ENCODE measurements at places on chromosomes 4 and X. TPM values are rescaled to one million over a fixed set of nuclear protein-coding genes. Genes with fewer than 3 reads are reported as not detected.

- H3K36me3 ChIP-seq: no peaks in the 10 kb centered on the region
- H3K4me3 ChIP-seq: no peak overlapping the region
- no peak overlapping the region for H3K27ac ChIP-seq
- DNase-seq: no peak
Observed at GRCh38 chrX:100645106-100645505, 1.1 kb downstream of the SRPX2 start.

DNA sequence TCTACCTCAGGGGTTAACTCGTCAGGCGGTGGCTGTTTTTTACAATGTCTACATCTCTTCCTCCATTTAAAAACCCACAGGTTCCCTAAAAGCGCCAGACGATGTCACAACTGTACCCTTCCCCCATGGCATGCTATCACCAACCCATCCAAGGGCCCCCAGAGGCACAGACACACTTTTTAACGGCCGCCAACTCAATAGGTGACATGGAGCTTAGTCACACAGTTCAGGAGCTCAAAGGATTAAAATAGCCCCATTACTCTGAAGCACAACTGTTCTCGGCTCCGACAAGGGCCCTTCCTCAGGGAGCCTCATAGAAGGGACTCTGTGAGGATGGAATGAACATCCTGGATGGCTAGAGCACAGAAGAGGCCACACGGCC lies 12.4 kb downstream of the SH3KBP1 start:
- no peaks in the 10 kb centered on the region for H3K4me1 ChIP-seq
- no peak overlapping the region for H3K4me3 ChIP-seq
- no peaks in the 10 kb centered on the region for H3K27me3 ChIP-seq
- no peak overlapping the region for H3K27ac ChIP-seq

Gene EDA
- 2.1 TPM for total RNA-seq

DNA sequence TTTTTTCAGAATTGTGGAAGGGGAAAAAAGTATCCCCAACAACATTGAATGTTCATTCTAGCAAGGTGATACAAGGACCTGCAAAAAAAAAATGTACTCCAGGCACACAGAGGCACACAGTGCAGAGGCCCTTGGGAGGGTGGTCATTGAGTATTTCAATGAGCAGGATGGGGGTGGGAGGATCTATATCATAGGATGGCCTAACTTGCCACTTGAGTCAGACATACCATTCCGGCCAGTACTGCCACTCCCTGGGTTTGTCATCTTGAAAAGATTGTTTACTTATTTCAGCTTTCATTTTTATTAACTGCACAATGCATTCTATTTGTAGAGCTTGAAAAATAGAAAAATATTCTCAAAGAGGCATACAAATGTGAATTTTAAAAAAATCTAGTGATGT lies 18.7 kb downstream of the ZNF595 start:
- H3K27me3 ChIP-seq: no peaks in the 10 kb centered on the region
- no peaks in the 10 kb centered on the region for H3K36me3 ChIP-seq
- H3K4me1 ChIP-seq: no peaks in the 10 kb centered on the region

GRCh38 chr4:37383579-37384229 lies 139.2 kb downstream of the NWD2 start:
- H3K4me3 ChIP-seq: no peak overlapping the region
- no peaks in the 10 kb centered on the region for H3K36me3 ChIP-seq
- H3K4me1 ChIP-seq: no peaks in the 10 kb centered on the region

- no peak overlapping the region for H3K4me3 ChIP-seq
- peak overlapping the region; percentile 75 for H3K27ac ChIP-seq
- H3K27me3 ChIP-seq: no peaks in the 10 kb centered on the region
- no peak for DNase-seq
- H3K36me3 ChIP-seq: no peaks in the 10 kb centered on the region
Observed at GRCh38 chr4:113674733-113675132, 86.8 kb downstream of the CAMK2D start.

GRCh38 chrX:120769576-120770341 lies 105.9 kb downstream of the CT47B1 start:
- H3K4me3 ChIP-seq: no peak overlapping the region
- DNase-seq: peak; percentile 28
- H3K4me1 ChIP-seq: no peaks in the 10 kb centered on the region

Gene TMEM35A
- 5.7 TPM for total RNA-seq

- no peak overlapping the region for H3K4me3 ChIP-seq
- H3K36me3 ChIP-seq: no peaks in the 10 kb centered on the region
- peaks cover 7% of the 10 kb centered on the region for H3K4me1 ChIP-seq
- no peak for DNase-seq
- H3K27ac ChIP-seq: no peak overlapping the region
Observed at GRCh38 chr4:145069361-145069760, 28.6 kb downstream of the ANAPC10 start.

GRCh38 chr4:128459547-128459946 lies 171.9 kb upstream of the PGRMC2 start:
- H3K36me3 ChIP-seq: no peaks in the 10 kb centered on the region
- no peak overlapping the region for H3K4me3 ChIP-seq
- peaks cover 10% of the 10 kb centered on the region for H3K27me3 ChIP-seq
- no peak for DNase-seq
- H3K4me1 ChIP-seq: no peaks in the 10 kb centered on the region

GRCh38 chr4:4415107-4415805 lies 28.4 kb downstream of the NSG1 start:
- H3K4me3 ChIP-seq: no peak overlapping the region
- H3K27me3 ChIP-seq: no peaks in the 10 kb centered on the region
- peaks cover 6% of the 10 kb centered on the region for H3K36me3 ChIP-seq
- no peak for DNase-seq

DNA sequence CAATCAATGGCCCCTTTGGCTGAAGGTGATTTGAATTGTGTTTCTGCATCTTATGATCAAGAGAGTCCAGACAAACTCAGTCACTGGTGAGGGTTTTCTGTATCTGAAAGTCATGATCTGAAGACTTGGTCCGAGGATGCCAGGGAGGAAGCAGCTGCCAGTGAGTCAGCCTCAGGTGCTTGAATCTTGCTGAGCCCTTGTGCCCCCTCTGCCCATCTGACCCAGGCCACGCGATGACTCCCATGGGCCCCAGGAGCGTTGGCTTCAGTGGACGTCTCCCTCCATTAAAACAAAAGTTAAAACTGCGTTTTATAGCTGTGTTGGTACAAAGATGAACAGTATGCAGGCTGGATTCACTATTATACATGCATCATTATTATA lies 62.0 kb downstream of the HTRA3 start:
- H3K36me3 ChIP-seq: no peaks in the 10 kb centered on the region
- no peak for DNase-seq
- no peaks in the 10 kb centered on the region for H3K27me3 ChIP-seq
- no peak overlapping the region for H3K4me3 ChIP-seq
- no peaks in the 10 kb centered on the region for H3K4me1 ChIP-seq
- H3K27ac ChIP-seq: no peak overlapping the region

Gene SYP
- total RNA-seq: 0.45 TPM

DNA sequence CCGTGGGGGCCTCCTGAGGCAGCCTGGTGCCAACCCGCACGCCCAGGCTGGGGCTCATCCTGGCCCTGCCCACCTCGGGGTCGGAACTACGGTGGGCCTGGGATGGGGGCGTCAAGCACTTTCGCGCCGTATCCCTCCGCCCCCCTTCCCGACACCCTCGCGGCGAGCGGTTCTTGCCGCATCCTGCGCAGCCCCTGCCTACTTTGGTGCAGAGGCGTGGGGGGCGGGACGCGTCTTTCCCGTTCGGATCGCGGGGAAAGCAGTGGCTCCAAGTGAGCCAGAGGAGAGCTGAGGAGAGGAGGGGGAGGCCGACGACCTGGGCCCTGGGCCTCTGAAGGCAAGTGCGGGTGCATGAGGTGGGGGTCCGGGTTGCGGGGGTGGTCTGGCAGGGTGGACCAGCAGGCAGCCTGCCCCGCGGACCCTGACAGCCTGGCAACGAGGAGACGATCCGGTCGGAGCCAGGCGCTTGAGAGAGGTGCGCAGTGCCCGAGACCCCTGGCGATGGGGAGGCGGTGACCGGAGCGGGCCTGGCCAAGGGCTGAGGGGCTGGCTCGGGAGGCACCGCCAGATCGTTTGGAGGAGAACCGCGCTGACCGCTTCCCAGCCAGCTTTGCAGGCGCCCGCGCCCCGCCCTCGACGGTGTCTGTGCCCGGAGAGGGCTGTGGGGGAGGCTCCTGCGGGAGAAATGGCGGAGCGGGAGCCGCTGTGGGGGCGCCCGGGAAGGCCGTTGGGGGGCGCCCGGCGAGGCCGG lies at the start of gene GPRASP2:
Gene GPRASP2, plus strand, starts transcription at position 233 of the 751 bp plus-strand sequence. CDS start 2,422 bp downstream, outside the sequence.
- no peaks in the 10 kb centered on the region for H3K36me3 ChIP-seq
- H3K27me3 ChIP-seq: no peaks in the 10 kb centered on the region
- DNase-seq: peak; percentile 55
- H3K27ac ChIP-seq: peak within 1 kb of the TSS; percentile 39
- H3K4me3 ChIP-seq: peak within 1 kb of the TSS; percentile 78

Gene SLC7A11
- 1.3 TPM for total RNA-seq

GRCh38 chrX:119421016-119421705 lies 22.0 kb downstream of the SLC25A43 start:
- DNase-seq: no peak
- no peak overlapping the region for H3K4me3 ChIP-seq
- H3K4me1 ChIP-seq: no peaks in the 10 kb centered on the region
- H3K27ac ChIP-seq: no peak overlapping the region
- H3K36me3 ChIP-seq: no peaks in the 10 kb centered on the region
- no peaks in the 10 kb centered on the region for H3K27me3 ChIP-seq

Gene CLGN
- 9.1 TPM for total RNA-seq

DNA sequence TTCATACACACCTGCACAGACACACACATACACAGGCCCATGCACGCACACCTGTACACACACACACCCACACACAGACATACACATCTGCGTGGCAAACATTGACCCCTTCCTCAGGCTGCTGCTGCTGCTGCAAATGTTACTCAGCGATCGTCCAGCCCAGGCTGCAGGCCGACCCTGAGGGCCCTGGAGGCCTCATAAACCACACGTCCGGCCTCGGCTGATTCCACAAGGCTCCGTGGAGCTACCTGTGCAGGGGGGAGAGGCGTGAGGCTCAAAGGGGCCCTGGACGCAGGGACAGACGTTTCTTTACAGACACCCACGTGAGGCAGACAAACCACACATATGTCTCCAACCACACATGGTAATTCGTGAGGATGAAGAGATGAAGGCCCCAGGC lies 53.9 kb upstream of the PPP2R3B start:
- no peaks in the 10 kb centered on the region for H3K4me1 ChIP-seq
- no peak overlapping the region for H3K27ac ChIP-seq
- H3K36me3 ChIP-seq: no peaks in the 10 kb centered on the region
- no peak overlapping the region for H3K4me3 ChIP-seq
- no peaks in the 10 kb centered on the region for H3K27me3 ChIP-seq
- no peak for DNase-seq

Gene DKK2
- 0.06 TPM for total RNA-seq

Gene ZNF182
- total RNA-seq: 2.3 TPM

All from cardiac muscle cell (in vitro differentiated cells and primary cell).